ENCODE measurements at places on chromosomes 2 and 18.

DNA sequence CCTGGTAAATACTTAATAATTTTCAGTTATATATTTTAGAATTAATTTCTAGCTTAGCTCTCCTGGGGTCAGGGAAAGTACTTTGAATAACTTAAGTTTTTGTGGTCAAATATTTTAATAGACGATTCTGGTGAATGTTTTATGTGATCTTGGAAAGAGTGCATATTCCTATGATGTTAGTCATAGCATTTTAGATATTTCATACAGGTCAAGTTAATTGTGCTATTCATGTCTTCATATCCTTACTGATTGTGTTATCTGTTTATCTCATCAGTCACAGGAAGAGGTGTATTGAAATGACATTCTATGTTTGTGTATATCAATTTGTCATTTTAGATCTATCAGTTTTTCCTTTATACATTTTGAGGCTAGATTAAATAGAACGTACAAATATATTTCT lies 576.2 kb downstream of the CPS1 start:
- no peak for DNase-seq

- no peak for DNase-seq
Observed at GRCh38 chr18:78902795-78903435, 76.7 kb upstream of the SALL3 start.

DNA sequence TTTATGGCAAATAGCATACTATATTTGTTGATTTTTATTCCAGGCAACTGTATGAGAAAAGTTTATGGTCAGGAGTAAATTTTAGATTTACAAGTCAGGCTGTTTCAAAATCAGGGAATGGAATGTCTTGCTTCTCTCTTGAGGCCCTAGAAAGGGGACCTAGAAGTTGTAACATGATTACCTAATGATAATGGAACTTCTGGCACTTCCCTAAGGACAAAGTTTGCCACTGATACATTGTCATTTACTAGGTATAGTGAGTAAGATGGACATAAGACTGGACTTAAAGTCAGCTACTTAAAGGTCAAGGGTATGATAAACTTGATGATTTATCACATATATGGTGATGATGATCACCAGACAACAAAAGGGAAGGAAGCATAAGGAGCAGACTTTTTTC lies 103.3 kb upstream of the VRK2 start:
- no peak for DNase-seq

DNA sequence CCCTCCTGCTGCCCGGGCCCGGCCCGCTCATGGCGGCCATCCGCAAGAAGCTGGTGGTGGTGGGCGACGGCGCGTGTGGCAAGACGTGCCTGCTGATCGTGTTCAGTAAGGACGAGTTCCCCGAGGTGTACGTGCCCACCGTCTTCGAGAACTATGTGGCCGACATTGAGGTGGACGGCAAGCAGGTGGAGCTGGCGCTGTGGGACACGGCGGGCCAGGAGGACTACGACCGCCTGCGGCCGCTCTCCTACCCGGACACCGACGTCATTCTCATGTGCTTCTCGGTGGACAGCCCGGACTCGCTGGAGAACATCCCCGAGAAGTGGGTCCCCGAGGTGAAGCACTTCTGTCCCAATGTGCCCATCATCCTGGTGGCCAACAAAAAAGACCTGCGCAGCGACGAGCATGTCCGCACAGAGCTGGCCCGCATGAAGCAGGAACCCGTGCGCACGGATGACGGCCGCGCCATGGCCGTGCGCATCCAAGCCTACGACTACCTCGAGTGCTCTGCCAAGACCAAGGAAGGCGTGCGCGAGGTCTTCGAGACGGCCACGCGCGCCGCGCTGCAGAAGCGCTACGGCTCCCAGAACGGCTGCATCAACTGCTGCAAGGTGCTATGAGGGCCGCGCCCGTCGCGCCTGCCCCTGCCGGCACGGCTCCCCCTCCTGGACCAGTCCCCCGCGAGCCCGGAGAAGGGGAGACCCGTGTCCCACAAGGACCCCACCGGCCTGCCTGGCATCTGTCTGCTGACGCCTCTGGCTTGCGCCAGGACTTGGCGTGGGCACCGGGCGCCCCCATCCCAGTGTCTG lies 767 bp downstream of the RHOB start:
- DNase-seq, result no peak

GRCh38 chr2:48901015-48901343 lies 145.5 kb upstream of the LHCGR start:
- DNase-seq, result no peak

GRCh38 chr2:110106642-110107041 lies 9.0 kb downstream of the MALL start:
- DNase-seq, result no peak

- DNase-seq, result no peak
Observed at GRCh38 chr2:122634256-122634655, 878.8 kb downstream of the TSN start.

GRCh38 chr2:173311844-173312606 lies 42.6 kb upstream of the CDCA7 start:
- no peak for DNase-seq

- DNase-seq, result no peak
Observed at GRCh38 chr2:3466482-3466863, 52.9 kb downstream of the ADI1 start.

- no peak for DNase-seq
Observed at GRCh38 chr2:120885749-120886148, 150.1 kb downstream of the GLI2 start.

GRCh38 chr2:233604826-233605225 lies 12.6 kb upstream of the UGT1A8 start:
- no peak for DNase-seq

- no peak for DNase-seq
Observed at GRCh38 chr2:222912776-222913175, 51.9 kb downstream of the ACSL3 start.

GRCh38 chr2:98478088-98478551 lies 33.5 kb downstream of the INPP4A start:
- DNase-seq, result no peak

- no peak for DNase-seq
Observed at GRCh38 chr2:145090841-145091761, 571.2 kb upstream of the ZEB2 start.

DNA sequence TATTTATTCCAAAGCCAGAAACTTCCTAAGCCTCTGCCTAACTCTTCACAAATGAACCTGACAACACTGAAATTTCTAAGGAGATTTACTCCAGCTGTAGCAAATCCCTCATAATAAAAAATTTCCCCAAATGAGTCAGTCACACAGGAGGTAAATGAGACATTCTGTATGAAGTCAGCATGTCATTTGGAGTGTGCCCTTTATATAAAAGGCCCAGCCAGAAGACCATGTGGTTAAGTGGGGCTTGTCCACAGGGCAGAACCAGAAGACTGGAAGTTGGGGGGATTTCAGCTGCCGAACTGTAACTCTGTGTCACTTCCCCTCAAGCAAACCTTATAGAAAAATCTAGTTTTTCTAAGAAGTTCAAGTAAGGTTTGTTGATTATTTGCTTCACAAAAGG lies 30.2 kb downstream of the NRP2 start:
- no peak for DNase-seq

- DNase-seq, result no peak
Observed at GRCh38 chr18:8901019-8901418, 195.7 kb downstream of the MTCL1 start.

DNA sequence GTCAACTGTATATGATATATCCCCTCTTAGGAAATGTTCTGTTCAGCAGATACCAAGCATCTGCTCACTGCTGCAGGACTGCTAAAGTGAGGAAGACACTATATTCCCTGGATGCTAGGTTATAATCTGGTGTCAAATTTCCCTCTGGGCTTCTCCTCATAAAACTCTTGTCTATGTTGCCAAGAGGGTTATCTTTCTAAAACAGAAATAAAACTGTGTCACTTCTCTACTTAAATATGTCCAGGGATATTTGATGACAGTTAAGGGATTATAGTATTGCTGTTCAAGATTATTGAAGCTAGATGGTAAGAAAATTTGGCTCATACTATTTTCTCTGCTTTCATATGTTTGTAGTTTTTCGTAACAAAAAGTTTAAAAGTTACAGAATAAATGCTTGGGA lies 30.5 kb upstream of the SNRNP27 start:
- no peak for DNase-seq

GRCh38 chr2:192090911-192091310 lies 103.8 kb downstream of the TMEFF2 start:
- no peak for DNase-seq

GRCh38 chr2:7725171-7725849 lies 808.1 kb downstream of the RNF144A start:
- no peak for DNase-seq

GRCh38 chr2:141411419-141411818 lies 719.4 kb downstream of the LRP1B start:
- no peak for DNase-seq

- no peak for DNase-seq
Observed at GRCh38 chr18:78786776-78787175, 192.8 kb upstream of the SALL3 start.

DNA sequence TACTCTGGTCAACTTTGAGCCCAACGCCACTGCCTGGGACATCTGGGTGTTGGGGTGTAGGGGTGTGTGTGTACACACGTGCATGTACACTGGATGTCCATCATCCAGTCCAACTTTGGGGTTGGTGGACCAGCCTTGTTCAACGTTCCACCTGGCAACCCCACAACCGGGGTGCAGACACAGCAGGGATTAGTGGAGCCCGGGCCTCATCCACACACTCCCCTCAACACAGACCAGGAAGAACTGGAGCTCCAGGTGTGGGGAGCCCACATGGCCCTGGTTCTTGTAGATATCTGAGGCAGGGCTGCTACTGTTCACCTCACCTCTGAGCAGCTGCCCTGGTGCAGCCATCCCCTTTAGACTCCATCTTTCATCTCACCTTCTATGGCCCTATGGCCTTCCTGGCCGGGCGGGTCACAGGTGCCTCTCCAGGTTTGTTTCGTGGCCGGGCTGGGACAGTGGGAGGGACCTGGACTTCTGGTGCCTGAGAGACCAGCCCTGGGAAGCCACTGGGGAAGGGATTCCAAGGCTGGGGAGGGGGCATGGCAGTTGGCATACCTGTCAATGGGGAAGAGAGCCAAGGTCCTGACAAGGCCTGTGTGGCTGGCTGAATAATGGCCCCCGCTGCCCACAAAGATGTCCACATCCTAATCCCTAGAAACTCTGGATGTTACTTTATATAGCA lies 7.5 kb downstream of the NEU2 start:
- DNase-seq, result no peak

GRCh38 chr18:76445275-76445674 lies 49.8 kb downstream of the ZNF516 start:
- DNase-seq, result no peak

DNA sequence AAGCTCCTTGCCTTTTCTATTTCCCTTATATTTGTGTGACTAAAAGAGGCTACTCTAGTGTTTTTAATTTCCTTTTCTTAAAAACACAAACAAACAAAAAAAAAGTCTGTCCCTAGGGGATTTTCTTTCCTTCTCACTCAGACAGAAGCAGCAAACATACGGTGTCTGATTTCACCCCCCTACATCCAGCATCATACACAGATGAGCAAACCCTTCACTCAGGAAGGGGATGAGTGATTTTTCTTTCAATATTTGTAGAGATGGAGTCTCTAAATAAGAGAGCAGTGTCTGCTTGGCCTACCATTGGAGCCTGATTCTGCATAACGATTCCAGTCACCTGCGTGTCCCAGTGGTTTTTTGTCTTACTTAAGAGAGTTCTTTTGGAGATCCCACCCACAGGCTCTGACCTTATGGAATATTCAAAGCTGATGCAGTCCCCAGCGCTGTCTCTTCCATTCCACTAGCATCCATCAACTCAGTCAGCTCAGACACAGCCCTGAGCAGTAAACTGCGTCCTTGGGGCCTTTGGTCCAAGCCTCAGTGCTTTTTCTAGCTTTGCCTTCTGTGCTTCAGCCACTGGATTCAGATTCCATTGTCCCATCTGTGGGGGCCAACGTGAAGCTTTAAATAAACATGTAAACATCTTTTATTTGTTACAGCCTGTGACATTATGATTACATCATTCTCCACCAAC lies 52.6 kb upstream of the TPO start:
- no peak for DNase-seq

DNA sequence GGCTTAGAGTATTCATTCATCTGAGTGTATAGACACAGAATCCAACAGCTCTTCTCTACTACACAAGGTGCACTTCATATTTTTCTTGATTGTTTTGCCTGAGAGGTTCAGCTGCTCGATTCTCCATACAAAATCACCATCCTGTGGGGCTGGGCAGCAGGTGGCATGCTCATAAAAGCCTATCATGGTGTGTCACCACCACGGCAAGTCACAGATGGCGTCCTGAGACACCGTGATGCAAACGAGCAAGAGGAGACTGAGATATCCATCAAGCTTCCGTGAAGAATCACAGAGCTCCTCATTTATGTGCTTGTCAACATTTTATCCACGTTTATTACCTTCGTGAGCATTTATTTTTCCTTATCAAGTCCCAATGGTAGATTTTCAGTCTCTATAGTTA lies 22.4 kb upstream of the NRP2 start:
- DNase-seq, result no peak

- no peak for DNase-seq
Observed at GRCh38 chr2:23905155-23905554, 21.8 kb downstream of the ATAD2B start.

DNA sequence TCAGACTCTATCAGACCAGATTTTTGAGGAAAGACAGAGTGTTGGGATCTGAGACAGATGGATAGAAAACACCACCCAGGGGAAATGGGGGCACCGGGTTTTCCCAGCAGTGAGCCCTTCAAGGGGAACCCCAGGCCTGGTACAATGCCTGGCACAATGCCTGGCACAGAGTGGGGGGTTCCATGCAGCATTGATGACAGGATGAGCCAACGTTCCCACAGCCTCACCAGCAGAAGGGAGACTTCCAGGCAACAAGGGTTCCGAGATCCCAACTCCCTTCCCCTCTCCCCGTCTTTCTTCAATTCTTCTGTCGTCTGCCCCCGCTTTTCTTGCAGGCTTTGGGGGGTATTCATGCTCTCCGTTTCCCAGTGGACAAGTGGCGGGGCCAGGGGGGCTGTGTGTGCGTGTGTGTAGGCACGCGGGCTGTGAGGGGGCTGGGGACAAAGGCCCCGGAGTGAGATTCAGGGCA lies 132.1 kb upstream of the HAAO start:
- DNase-seq, result no peak

DNA sequence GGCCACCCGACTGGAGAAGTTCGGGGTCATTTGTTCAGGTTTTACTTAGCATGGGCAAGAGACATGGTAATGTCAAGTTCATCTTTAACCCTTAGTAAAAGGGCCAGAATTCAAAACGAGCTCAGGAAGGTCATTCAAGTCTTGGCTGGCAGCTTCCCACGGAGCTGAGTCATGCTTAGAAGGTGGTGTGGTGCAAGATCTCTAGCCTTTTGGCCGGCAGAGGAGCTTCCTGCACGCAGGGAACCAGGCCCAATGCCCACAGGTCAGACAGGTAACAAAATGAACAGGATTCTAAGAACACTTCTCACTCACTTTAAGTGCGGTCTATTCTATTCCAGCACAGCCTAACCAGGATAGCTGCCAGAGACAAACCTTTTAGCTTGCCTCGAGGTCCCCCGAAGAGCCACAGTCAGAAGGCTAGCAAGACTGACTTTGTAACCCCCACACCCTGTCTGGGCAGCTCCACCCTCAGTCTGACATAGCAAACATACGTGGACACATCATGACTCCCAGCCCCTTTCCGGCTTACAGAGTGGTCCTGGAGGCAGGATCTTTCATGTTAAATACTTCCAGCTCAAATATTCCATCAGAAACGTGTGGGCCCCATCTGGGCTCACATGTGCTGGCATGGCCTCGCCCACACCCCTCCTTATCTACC lies 292.7 kb downstream of the BCL11A start:
- DNase-seq, result no peak

- no peak for DNase-seq
Observed at GRCh38 chr2:195560209-195560895, 96.7 kb upstream of the SLC39A10 start.

GRCh38 chr2:73202156-73203054 lies at the start of gene NOTO:
TSS of gene NOTO (plus strand) at chr2:73202574. CDS start at chr2:73202667, 93 bp downstream.
- DNase-seq, result no peak

Data from NCI-H1048 (cell line).